ENCODE measurements at places on chromosomes 3 and 15.

DNA sequence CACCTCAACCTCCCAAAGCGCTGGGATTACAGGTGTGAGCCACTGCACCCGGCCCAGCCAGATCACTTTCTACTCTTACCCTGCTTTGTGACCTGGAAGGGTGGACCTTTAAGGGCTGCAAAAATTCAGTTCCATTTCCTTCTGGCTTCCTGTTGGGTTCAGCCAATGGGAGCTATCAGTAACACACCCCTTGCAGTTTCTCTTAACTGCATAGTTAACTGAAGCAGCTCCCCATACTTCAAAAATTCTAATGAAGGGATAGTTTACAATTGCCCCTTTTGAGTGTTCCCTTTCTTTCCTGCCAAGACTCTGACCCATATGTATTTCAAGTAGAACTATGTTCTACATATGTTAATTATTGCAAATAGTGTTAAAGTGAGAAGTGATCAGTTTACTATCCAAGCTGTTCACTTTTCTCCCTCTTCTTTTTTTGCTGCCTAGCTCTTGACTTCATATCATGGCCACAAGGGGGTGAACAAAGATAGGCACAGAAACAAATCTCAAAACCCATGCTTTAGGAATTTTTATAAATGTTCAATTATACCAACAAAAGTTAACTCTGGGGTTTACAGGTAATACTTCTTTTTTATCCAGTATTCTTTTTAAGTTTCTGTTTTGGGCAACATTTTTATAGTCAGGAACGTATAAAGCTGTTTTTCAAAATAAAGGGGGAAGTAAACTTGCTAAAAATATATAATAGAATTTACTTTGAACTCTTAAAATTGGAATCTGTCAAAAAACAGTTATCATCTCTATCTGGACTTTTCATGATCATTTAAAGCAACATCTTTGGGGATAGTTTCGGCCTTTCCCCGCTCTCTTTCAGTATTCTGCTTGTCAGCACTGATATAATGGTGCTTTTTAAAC is 8.1 kb downstream of the PGBD4 start:
- no peak for DNase-seq

DNA sequence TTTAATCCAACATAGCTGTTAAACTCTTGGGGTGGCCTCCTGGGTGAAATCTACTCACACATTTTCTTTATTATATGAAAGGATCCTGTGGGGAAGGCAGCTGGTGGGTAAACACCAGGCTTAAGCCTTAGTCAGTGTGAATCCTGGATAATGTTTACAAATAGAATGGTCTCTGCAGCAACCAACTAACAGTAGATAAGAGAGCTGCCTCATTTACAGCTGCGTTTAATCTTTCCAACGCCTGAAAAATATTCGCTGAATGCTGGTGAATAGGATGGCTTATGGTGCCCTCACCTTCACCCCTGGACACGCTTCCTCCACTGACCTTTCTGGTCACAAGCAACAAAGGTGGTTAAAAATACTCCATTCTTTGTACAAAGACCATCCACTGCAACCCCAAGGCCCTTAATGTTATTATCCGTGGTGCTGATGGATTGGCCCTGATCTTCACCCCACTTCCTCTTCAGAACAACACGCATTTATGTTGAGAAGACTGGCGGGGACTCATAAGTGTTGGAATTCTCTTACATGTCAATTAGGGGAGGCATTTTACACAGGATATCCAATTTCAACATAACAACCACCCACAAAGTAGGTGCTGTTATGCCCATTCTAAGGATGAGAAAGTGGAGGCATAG is 120.0 kb upstream of the FRMD4B start:
- no peak for DNase-seq

- no peak for DNase-seq
Measured at GRCh38 chr15:68214838-68215254, 9.7 kb upstream of the CALML4 start.

GRCh38 chr3:99869621-99870020 is 52.0 kb downstream of the CMSS1 start:
- no peak for DNase-seq

GRCh38 chr3:13852638-13853009 is 27.2 kb downstream of the WNT7A start:
- no peak for DNase-seq

GRCh38 chr15:59313641-59314332 is 58.9 kb downstream of the MYO1E start:
- no peak for DNase-seq

DNA sequence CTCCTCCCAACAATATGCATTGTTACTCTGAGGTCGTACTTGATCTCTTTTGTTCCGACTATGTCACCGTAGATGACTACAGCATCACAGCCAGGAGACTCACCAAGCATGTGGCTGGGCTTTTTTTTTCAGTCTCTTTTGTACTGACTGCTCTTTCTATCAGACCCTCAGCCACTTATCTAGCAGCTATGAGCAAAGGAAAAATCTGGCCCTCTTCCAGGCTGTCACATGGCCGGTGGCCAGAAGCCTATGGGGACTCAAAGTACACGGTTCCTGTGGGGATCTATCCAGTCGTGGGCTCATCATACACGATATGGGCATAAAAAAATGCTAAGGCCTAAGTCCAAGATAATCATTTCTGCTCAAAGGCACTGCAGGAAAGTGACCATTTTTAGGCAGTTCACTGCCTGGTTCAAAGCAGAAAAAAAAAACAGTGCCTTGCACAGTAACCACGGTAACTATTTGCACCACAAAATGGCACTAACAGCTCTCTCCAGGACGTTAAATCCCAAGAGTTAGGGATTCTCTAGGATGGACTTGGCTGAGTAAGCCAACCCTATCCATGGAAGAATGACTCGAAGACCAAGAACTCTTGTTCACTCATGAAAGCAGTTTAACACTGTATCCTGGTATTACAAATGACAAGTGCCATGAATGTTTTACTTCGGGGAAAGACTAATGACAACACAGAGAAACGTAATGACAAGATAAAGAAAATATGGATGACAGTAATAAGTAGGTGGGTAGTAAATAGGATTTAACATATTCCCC is 50.3 kb downstream of the SHQ1 start:
- no peak for DNase-seq

GRCh38 chr3:59081071-59081470 is 31.2 kb upstream of the CFAP20DC start:
- DNase-seq = no peak

GRCh38 chr15:60428935-60429334 is 31.1 kb upstream of the ANXA2 start:
- DNase-seq = no peak

GRCh38 chr3:27326202-27326601 is 43.0 kb downstream of the NEK10 start:
- DNase-seq = no peak

DNA sequence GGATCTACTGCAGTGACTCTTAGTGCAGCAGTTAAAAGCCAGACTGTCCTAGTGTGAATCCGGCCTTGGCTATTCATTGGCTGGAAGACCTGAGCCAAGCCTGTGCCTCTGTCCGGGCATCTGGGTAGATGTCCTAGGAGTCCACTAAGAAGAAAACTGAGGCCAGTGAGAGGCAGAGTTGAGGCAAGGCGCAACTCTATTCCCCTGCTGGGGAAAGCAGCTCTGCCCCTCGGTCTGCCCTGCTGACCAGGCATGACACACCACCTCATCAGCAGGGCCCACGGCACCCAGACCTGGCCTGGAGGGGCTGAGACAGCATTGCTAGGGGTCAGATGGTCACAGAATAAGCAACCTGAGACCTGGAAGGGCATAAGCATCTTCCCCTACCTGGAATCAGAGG is 46.7 kb upstream of the ABHD2 start:
- DNase-seq = no peak

DNA sequence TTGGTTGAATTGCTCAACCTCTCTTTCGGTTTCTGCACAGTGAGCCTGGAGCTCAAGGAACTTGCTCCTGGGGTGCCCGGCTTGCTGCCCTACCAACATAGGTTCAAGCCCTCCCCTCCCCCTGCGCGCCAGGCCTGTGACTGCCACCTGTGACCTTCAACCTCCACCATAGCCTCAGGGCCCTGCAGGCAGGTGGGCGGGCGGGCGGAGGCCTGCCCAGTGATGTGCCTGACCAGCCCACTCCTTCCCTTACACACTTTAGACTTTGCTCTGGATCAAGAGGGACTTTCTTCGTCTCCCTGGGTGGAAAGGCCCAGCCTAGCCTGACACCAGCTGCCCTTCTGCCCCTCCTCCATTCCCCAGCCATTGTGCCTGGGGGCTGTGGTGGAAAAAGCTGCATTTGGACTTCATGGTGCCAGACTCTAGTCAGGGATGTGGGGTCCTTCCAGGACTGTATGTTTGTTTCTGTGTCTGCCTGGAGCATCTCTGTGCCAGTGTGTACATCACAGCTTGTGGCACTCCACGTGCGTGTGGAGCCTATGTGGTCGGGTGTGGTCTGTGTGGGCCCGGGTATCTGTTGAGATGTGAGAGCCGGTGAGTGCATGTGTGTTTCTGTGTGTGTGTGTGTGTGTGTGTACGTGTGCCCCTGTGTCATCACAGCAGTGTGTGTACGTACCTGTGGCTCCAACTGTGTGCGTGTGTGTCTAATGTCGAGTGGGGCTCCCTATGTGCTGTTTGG is 9.5 kb downstream of the PRKCD start:
- no peak for DNase-seq

DNA sequence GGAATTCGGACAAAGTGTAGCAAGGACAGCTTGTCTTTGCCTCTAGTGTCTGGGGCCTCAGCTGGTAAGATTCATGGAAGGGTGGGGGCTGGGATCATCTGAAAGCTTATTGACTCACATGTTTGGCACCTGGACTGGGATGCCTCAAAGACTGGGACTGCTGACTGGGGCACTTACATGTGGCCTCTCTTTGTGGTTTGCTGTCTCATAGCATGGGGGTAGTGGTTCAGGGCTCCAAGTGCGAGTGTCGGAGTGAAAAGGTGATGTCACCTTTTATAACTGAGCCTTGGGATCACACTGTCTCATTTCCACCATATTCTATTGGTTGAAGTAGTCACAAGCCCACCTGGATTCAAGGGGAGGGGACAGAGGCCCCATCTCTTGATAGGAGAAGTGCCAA is 6.8 kb downstream of the MFSD1 start:
- DNase-seq = no peak

GRCh38 chr3:115388166-115388565 is 235.1 kb upstream of the GAP43 start:
- no peak for DNase-seq

- DNase-seq = no peak
Measured at GRCh38 chr15:75675579-75676404, 28.1 kb downstream of the SNX33 start.
